ENCODE measurements at places on chromosomes 7 and 10.

GRCh38 chr7:98616381-98617050, 569 bp upstream of the NPTX2 start:
- DNase-seq = no peak

- DNase-seq = no peak
Observed at GRCh38 chr7:106870983-106871410, 5.9 kb downstream of the PIK3CG start.

- DNase-seq = no peak
Observed at GRCh38 chr10:125797994-125798662, 22.5 kb upstream of the MMP21 start.

DNA sequence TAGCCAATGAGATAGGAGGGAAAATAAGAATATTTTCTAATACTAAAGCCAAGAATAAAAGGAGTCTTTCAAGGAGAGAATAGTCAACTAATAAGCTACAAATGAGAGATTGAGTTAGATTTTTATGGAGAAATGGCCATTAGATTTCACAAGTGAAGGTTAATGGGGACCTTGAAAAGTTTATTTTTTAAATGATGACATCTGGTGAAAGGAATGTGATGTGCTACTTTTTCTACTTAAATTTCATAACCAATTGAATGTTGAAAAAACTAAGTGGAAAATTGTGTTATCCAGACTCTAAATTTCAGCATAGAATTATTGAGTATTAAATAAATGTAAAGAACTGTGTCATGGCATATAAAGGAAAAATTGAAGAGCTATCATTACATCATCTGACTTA, 125.7 kb downstream of the TSPAN12 start:
- peak; percentile 11 for DNase-seq

DNA sequence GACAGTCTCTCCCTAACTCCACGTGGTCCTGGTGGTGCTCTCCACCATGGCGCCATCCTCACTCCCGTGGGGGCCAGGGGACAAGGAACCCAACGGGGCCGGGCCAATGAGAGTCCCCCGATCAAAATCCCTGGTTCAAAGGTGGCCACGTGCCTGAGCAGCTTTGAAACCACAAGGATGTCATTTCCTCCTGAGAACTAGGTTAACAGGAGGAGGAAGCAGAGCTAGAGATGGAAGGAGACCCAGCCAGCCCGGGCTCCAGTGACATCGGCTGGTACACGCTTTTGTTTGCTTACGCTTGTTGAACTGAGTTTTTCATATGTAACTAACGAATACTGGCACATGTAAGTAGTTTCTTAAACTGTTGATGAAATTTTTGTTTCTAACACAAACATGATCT, 61.7 kb downstream of the PRPF18 start:
- no peak for DNase-seq

DNA sequence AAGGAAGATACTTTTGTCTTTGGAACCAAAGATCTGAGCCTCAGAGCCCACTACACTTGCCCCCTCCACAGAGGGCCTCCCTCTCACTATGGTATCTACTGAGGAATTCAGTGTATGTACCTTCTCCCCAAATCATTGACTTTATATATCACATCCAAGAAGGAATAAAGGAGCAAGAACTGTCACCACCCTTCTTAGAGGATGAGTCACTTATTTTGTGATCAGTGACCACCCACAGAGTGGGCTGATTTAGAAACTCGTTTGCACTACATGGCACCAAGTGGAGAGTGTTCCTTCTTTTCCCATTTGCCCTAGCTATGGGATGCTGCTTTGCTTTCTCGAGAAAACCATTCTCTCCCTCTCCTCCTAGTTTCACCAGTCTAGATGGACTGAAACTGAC, 5.7 kb downstream of the TMEM243 start:
- peak; percentile 11 for DNase-seq

GRCh38 chr10:78645975-78646374, 422.8 kb upstream of the ZMIZ1 start:
- DNase-seq = no peak

DNA sequence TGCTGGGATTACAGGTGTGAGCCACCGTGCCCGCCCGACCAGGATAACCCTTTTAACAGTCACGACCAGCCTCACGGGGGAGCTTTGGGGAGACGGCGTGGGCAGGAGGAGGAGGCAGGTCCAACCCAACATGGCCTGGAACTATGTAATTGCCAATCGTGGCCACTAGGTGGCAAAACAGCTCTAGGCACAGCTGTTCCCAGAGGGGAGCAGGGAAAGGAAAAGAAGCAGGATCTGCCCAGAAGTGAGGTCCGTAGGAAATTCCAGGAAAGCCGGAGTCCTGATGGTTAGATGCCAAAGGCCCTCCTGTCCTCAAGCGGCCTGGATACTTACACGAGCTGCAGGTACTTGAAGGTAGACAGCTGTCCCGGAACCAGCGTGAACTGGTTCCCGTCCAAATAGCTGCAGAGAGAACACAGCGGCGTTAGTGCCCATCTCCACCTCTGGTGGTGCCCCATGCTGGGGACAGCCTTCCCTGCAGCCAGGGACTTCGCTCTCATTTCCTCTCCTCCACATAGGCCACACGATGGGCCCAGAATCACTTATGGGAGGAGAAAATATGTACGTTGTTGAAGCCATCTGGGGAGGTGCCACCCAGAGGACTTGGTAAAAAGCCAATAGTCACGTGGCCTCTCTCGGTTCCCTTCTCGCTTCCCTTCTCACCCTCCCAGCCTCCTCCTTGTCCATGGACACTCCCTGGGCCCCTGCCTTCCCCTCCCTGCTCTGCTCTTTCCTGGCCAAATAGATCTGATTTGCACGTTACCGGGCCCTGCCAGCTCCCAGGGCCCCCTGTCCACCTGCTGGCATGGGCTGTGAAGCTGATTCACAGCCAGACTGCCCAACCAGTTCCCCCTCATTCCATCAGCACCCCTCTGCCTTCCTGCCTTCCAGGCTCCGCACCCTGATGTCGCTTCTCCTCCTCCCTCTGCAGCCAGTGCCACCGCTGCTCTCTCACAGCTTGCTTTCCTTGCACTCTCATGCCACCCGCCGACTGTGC, 148.1 kb downstream of the SLIT1 start:
- DNase-seq = peak; percentile 84

- DNase-seq = no peak
Observed at GRCh38 chr10:130686689-130687300, 550.6 kb downstream of the GLRX3 start.

DNA sequence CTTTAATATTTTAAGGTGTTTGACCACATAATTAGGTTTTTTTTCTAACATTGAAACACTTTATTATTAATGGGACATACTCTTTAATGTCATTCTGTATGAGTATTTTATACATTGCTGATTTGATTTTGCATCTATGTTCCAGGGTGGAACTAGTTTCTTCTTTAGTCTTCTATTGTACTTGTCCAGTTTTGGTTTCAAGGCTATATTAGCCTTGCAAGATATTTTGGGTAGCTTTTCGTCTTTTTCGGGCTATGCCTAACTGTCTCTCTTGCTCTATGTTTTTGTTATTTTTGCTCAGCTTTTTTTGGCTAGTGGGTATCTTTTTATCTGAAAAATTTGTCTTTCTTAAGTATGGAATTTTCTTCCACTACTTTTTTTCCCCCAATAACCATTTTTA, 38.7 kb upstream of the MKX start:
- DNase-seq = no peak

GRCh38 chr10:650441-650851, 39.0 kb downstream of the DIP2C start:
- no peak for DNase-seq

DNA sequence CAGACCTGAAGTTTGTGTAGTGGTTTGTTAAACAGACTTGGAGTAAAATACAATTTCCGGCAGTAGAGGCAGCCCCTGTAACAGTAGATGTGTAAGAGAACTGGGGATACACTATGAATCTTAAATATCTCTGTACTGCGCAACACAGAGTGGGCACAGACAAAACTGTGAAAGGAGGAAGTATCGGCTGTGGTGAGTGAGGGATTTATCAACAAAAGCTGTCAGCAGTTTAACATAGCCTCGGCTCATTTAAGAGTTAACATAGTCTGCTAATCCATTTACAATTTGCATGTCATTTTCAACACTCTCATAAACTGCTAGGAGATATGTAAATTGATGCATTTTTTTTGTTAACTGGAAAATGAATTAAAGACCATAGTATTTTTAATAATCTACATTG, 225.2 kb downstream of the ZWINT start:
- DNase-seq = no peak

- no peak for DNase-seq
Observed at GRCh38 chr7:77316219-77316978, 99.8 kb downstream of the GSAP start.

GRCh38 chr10:128068398-128069285, 57.6 kb downstream of the MKI67 start:
- DNase-seq = no peak

DNA sequence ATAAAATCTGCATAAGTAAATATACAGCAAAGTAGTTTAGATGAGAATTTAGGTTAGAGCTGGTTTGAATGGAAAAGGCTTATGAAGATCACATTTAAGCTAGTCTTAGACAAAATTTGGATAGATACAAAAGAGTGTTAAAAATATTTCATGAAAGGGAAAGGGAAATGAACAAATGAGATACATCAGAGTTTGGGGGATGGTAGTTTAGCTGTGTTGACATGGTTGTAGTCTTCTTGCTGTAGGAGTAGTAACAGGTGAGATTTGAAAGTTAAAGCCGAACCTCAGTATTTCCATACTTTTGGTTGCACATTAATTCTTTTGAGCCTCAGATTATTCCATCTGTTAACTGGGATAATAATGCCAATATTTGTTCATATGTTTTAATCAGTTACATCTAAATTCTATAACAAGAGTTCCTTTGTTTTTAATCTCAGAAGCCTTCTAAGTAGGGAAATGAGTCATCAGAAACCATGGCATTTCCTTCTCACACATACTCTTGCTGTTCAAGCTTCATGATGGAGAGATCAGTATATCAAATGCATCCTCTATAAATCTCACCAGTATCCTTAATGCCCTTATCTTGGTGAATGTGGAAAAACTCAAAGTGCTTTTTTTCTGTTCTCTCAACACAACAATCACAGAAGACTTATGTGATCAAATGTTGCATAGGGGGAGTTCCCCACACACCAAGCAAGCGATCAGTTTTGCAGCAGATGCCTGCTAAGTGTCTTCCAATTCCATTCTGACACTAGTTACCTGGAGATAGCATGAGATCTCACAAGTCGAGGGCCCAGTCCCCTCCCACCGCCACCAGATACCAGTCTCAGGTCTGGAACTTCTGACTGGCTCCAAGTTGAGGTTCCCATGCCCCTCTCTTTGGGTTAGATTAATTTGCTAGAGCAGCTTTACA, 84.7 kb downstream of the MAPK8 start:
- peak; percentile 66 for DNase-seq

DNA sequence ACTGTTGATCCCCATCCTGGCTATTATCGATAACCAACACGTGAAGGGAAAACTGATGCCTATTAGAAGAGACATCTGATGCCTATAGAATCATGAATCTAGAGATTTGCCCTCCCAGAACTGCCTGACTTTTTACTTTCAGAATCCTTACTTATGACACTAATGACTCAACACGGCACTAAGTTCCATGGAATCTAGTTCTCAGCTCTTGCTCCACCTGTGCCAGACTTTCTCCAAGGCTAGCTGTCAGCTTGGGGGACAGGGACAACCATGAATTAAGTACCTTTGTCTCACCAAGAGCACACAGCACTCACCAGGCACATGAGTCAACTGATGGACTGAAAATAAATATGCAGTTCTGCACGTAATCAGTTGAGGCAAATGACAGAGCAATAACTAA, 184.2 kb downstream of the FRMD4A start:
- no peak for DNase-seq

GRCh38 chr10:68223535-68224165, 8.3 kb downstream of the ATOH7 start:
- DNase-seq = no peak

DNA sequence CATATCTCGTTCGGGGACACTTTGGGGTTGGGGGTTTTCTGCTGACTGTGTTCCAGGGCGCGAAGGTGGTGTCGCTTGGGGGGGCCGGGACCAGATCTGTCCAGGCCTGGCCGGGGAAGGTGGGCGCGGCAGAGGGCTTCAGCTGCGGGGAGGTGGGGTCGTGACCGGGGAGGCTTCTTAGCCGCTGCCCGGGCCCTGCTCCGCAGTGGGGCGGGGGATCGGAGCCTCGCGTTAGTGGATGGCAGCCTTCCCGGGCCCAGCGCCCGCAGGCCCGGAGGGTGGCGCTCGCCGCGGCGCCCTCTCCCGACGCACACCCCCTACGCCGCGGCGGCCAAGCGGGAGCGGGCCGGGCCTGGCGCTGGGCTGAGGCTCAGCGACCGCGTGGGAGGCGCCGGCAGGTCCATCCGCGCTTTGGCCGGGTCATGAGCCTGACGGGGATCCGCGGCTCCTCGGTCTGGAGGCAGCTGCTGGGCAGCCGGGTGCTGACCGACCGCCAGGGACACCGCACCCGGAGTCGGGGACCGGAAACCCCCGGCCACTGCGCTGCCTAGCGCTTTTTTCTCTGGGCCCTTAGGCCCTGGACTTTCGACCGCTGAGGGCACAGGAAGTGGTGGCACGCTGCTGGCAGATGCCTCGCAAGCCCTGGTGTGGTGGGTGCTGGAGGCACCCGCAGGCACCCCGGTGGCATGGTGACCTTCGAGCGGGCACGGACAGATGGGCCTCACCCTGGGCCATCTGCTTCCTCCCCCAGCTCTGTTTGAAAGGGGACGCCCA, 1.2 kb downstream of the AGAP3 start:
- DNase-seq = peak; percentile 62

- DNase-seq = no peak
Observed at GRCh38 chr7:95322396-95322795, 1.9 kb downstream of the PON1 start.

DNA sequence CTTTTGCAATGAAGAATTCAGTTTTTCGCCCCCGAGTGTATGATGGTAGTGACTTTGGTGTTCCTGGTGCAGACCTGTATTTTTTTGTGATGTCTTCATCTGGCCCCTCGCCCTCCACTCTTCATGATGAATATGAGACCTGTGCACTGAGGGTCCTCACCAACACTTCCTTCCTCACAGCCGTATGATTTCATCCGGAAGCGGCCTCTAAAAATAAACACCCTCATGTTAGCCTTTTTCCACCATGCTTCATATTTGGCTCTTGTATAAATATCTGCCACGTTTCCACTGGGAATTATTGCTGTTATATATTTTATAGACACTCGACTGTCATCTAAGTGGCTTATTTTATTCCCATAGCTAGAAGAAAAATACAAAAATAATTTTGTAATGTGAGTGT, 160.4 kb downstream of the MGMT start:
- no peak for DNase-seq

DNA sequence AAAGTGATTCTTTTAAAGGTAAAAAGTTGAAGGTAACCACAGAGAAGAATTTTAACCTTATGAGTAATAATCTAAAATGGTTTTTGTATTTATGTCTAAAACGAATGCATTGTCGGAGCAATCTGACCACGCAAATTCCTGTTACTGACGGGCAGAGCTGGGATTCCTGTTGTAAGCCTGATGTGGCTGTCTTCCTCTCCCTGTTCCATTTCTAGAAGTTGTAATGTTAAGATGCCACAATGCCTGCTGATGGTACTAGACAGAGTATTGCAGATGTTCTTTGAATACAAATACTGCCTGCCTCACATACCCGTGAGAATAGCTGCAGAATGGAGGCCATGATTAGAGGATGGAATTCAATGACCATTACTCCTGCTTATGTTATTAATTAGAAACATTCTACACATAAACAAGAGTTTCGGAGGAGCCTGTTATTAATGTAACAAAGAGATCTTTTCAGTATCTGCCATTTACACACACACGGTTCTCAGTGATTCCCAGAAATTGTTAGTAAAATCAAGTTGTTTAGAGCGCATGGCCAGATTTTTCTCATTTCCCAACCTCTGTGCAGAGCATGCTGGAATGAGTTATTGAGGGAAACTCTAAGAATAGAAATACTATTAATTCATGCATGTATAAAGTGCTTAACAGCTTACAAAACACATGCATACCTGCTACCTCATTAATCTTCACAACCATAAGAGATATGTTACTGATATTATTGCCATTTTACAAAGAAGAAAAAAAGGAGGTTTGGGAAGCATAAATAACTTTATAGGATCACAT, 196.8 kb downstream of the PTN start:
- peak; percentile 67 for DNase-seq
